RCC 7860 (cell line): ENCODE measurements at places on chromosomes 7 and 10.

GRCh38 chr7:50352282-50352681 lies 47.8 kb downstream of the IKZF1 start:
- no peak for DNase-seq

- no peak for DNase-seq
Observed at GRCh38 chr7:158556721-158557440, 30.7 kb downstream of the PTPRN2 start.

DNA sequence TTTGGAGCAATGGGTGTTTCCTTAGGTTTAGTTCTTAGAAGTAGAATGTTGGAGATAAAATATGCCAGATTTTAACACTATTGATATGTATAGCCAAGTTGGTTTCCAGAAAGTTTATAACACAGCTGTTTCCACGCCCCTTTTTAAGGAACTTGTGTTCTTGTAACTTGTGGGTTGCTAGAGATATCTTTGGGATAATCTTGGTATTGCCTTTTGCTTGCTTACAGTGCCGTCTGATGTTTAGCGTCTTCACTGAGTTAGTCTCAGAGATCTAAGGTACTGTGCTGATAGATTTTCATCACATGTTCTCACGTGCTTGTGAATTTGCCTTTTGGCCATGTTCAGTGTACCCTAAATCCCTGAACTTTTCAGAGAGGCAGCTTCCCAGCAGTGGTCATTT lies 12.4 kb downstream of the TMEM248 start:
- no peak for DNase-seq

DNA sequence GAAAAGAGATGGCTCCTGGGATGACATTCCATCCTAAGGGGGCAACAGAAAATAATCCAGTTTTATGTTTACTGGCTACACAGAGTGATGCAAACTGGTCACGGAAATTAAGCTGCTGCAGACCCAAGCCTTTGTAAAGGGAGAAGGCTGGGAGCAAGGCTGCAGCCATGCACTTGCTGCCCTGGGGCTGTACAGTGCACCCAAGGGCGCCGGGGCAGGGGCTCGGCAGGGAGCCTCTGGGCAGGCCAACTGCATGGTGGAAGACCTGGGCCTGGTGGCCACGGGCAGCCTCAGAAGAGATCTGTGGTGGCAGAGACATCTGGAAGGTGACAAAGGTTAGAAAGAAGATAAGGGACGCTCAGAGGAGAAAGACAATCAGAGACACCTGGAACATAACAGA lies 113.8 kb downstream of the DLG5 start:
- DNase-seq: no peak

DNA sequence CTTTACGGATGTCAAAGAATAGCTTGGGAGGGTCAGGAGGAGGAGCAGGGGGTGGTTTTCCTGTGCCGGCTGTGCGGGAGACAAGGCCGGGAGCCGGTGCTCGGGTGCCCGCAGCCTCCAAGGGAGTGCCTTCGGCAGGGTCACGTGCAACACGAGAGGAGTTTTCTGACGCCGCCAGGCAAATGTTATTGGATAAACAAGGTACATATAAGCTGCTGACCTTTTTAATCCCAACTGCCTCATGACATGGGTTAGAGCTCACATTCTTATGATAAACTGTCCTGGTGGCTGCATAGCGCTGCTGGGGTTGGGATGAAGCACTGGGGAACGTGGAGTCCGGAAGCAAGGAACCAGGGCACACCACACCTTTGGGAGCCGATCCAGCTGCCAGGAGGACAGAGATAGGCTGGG lies 124.8 kb upstream of the PDLIM1 start:
- no peak for DNase-seq

- no peak for DNase-seq
Observed at GRCh38 chr7:51352174-51353100, 35.8 kb upstream of the COBL start.

- DNase-seq: no peak
Observed at GRCh38 chr10:9605231-9605630, 1412.4 kb upstream of the CELF2 start.

- no peak for DNase-seq
Observed at GRCh38 chr7:73746378-73746777, 7.8 kb upstream of the ABHD11 start.

DNA sequence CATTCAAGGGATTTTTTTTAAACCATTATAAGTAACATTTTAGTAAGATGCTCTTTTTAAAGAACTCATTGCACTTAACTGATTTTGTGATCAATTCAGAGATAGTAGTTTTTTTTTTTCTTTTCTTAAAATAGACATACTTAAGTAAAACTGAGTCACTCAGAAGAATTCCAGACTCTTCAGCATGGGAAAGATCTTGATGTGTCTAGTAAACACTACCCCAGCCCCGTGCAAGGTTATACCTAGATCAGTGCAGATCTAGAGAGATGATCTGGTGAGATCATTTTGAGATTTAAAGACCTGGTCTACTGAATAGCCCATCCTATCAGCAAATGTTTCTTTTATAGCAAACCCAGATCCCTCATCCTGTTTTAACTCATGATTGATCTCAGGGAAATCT lies 8.6 kb downstream of the ADRB1 start:
- no peak for DNase-seq

GRCh38 chr10:113187063-113187777 lies 237.2 kb downstream of the TCF7L2 start:
- DNase-seq: no peak

DNA sequence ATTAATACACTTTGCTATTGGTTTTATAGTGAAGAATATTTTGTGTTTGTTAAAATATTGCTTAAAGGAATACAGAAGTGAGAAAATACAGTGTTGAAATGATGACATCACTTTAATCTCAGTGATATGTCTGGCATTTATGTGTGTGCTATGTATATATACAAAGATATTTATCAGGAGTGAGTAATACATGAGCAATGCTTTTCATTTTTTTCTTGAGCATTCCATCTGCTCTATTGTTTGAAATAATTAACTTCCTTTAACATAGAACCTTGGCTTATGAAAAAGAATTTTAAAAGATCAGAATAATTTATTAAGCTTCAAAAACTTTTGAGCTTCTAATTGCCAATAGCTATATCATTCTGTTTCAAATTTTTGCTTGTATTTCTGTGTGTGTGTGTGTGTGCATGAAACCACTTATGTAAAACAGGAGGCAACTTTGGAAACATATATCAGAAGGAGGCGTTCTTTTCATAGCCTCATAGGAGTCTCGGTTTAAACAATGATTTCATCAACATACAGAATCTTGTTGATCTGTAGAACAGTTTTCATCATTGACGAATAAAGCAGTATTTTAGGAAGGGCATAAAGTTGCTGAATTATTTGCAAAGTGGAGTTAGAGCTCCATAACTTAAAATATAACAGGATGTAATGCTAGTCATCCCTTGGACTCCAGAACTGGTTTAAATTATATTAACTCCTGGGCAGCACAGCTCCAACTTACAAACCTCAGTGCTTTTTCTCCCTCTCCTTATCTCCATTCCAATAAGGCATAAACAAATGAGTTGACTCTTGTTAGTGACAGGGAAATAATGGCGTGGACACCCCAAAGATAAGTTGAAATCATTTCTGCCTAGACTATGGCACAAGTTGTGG lies 228.4 kb upstream of the DGKB start:
- DNase-seq: peak; percentile 46

DNA sequence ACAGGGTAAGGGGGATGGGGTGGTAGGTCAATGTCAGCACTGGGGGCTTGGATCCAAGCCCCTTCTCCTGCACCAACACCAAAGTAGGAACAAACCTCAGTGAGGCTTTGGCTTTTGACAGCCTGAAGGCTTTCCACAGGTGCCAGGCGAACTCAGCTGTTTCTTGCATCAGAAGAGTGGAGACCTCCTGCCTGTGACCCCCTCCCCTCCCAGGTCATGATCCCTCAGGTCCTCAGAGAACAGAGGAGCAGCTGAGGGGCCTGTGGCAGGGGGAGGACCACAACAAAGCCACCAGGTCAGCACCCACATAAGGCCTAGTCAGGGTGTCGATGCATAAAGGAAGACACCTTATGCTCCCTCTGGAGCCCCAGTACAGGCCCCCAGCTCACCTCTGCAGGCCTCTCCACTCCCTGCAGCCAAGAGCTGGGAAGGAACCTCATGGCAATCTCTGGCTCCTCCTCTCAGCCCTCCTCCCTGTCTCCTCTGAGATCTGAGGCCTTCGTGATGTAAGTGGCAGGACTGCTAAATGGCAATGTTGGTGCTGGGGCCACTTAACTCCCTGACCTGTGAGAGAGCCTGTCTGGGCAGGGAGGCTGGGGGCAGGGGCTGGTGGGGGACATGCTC lies 19.1 kb upstream of the PRRT4 start:
- DNase-seq: no peak

DNA sequence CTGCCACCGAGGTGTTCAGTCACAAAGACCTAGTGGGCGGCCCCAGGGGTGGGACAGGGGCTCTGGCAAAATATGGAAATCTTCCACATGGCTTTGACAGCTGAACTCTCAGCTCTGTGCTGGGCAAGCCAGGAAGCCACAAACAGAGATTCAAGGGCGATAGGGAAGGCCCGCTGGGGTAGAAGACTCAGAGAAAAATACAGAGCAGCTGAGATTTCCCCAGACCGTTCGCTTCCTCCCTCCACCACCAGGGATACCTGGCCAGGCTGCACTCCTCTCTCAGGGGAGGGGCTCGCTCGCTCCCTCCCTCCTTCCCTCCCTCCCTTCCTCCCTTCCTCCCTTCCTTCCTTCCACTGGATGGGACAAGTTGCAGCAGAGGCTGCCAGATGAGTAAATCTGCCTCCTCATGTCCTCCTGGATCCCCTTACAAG lies 260.5 kb downstream of the PRPF18 start:
- no peak for DNase-seq

GRCh38 chr10:79139124-79139835 lies 70.5 kb downstream of the ZMIZ1 start:
- no peak for DNase-seq

- no peak for DNase-seq
Observed at GRCh38 chr7:24457219-24457558, 116.1 kb upstream of the PALS2 start.

DNA sequence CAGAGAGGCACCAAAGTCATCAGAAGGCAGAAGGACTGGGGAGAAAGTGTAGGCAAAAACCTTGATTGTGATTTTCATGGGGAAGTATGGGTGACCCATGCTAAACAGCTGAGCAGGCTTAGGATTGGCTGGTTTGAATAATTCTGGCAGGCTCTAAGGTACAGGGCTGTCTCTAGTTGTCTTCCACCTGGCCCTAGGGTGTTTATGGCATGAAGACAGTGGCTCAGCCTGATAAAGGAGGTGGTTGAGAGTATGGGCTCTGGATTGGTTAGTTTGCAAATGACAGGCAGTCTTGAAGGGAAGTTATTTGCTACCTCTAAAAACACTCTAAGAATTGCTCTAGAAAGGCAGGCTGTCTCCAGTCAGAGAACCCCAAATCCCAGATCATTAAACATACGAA lies 100.3 kb downstream of the STRA8 start:
- no peak for DNase-seq

GRCh38 chr7:45325378-45325777 lies 167.8 kb downstream of the RAMP3 start:
- DNase-seq: no peak

DNA sequence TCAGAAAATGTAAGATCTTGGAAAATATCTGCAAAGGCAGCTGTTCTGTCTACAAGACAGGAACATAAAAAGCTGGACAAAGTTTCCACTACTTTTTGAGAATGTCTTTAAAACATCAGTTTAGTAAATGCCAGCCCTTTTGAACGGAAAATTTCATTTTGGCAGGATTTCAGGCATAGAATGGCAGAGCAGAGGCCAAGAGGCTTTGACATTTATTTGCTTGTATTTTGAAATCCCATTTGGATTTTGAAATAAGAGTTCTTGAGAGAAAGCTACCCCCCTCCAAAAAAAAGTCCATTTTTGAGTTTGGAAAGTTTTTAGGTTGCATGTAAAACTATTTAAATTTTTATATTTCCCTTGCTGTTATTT lies 3.1 kb upstream of the ETV1 start:
- no peak for DNase-seq

DNA sequence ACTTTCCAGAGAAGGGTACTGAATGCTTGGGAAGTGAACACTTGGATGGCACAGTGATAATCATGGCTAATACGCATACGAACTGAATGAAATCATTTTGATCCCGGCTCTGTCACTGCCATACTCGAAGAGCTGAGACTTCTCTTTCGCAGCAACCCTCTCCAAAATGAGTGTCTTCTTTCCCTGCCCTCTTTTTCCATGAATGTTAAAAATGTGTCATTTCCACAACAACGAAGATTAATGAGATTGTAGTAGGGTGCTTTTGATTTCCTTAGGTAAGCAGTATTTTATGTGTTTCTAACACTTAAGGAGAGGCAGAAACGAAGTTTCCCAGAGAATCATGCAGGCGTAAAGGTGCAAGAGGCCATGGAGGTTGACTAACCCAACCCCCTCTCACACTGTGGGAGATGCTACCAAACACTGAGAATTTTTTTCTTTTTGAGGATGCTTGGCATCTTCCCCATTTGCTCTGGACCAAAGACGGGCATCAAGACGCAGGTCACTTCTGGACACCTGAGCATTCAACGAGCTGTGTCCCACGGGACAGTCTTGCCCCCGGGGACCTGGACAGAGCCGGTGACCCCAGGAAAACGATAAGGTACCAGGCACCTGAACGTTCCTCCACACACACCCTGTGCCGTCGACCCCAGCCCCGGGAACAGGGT lies 823 bp downstream of the COPG2 start:
- no peak for DNase-seq

GRCh38 chr10:113252650-113253618 lies 299.9 kb upstream of the HABP2 start:
- no peak for DNase-seq

- DNase-seq: no peak
Observed at GRCh38 chr7:77858278-77858677, 59.7 kb downstream of the PHTF2 start.

GRCh38 chr10:83925133-83925532 lies 214.2 kb upstream of the GHITM start:
- DNase-seq: no peak

DNA sequence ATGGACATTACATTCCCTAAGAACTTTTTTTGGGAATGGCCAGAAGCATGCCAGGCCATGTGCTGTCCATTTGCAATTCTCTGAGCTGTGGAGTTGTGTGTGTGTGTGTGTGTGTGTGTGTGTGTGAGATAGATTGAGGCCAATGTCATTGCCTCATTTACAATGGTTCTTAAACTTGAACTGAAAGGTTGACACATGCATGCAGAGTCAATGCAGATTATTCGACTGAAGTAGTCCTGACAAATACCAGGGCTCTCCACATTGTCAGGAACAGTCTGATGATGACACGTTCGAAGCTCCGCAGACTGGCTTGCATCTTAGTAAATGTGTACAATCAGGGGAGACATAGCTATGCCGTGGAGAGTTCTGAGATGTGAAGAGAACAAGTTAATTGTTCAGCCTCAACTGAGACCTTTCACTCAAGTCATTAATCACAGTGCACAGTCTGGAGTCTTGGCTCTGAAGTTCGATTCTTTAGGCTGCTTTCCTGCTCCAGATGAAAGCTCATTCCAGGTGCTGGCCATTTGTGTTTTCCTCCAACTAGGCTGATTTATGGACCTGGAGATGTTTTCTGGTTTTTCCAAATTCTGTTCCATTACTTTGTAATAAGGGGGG lies 921.9 kb downstream of the LRMDA start:
- DNase-seq: no peak
